Kidney glomerular epithelial cell (primary cell): ENCODE measurements at places on chromosomes 5 and 9.
A peak's percentile ranks its signal among the peaks of the same experiment; 100 is the strongest.

DNA sequence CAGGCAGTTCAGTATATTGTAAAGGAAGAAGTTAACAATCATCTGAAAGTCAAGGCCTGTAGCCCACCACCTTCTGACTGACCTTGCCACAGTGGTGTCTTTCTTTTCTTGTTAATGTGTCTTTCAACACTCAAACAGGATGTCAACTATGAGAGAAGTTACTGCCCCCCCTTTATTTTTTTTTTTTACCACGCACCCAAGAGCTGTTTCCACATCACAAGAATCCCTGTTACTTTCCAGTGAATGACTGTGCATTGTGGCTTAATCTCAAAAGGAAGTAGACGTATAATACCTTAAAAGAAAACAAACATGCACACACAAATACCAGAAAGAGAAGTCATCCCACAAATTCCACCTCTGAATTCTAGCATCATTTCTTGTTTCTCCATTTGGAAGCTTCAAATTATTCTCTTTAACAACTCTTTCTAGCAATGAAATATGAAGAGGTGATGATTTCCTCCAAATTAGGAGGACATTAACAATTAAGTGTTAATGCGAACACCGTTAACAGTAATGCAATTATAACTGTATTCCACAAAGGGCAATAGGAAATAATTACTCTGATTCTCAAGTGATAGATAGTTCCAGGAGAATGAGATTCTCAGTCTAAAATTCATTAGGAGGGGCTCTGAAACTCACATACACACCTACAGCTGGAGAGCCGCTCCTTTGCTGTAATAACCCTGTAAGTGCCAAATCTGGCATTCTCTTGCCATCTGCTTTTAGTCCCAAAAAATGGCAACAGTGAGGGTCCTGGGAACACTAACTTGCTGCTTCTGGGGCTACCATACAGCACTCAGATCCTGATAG, 201.0 kb downstream of the EFNA5 start:
- peak; percentile 97 for DNase-seq

- DNase-seq = no peak
Observed at GRCh38 chr5:173320259-173320658, 8.0 kb downstream of the STC2 start.

DNA sequence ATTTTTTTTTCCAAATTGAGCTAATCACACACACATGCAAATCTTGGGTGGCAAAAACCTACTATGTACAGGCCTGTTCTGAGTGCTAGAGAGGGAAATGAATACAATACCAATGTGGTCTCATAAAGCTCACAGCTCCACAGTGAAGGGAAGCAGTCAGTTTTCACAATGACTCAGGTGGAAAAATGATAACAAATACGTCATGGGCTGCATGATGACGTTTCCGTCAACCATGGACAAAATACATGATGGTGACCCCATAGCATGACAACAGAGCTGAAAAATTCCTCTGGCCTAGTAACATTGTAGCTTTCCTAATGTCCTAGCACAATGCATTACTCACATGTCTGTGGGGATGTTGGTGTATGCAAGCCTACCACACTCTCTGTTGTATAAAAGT, 252.5 kb downstream of the TRIM32 start:
- DNase-seq = no peak

DNA sequence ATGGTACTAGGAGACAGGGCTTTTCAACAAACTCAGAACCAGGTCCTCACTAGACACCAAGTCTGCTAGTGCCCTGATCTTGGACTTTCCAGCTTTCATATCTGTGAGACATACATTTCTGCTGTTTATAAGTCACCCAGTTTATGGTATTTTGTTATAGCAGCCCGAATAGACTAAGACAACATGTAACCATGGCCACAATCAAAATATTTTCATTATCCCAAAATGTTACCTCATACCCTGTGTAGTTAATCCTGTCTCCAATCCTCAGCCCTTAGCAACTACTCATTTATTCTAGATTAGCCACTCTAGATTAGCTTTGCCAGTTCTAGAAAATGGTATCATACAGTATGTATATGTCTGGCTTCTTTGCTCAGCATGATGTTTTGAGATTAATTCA, 6.3 kb upstream of the ATG10 start:
- no peak for DNase-seq

DNA sequence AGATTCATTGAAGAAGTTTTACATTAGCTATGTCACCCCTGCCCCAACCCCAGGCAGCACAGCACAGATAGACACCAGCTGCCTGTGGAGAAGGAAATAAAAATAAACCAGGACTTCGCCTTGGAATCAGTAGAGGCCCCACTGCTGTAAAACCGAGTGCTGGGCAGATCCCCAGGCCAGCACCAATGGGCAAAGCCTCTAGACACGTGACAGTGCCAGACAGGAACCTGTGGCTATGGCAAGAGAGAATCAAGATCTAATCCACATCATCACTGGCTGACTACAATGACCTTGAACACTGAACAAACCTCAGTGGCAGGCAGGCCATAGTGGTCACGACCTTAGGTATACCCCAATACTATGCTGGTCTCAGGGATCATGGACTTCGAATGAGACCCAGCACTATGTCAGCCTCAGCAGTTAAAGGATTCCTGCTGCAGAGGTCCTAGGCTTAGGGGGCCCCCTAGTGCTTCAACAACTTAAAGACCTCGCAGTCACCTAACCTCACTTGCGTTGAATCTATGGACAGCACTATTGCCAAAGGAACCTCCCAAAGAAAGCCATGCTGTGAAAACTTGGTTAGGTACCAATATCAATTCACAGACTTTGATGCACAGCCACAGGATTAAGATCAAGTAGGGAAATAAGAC, 2118.6 kb upstream of the C9orf72 start:
- no peak for DNase-seq

DNA sequence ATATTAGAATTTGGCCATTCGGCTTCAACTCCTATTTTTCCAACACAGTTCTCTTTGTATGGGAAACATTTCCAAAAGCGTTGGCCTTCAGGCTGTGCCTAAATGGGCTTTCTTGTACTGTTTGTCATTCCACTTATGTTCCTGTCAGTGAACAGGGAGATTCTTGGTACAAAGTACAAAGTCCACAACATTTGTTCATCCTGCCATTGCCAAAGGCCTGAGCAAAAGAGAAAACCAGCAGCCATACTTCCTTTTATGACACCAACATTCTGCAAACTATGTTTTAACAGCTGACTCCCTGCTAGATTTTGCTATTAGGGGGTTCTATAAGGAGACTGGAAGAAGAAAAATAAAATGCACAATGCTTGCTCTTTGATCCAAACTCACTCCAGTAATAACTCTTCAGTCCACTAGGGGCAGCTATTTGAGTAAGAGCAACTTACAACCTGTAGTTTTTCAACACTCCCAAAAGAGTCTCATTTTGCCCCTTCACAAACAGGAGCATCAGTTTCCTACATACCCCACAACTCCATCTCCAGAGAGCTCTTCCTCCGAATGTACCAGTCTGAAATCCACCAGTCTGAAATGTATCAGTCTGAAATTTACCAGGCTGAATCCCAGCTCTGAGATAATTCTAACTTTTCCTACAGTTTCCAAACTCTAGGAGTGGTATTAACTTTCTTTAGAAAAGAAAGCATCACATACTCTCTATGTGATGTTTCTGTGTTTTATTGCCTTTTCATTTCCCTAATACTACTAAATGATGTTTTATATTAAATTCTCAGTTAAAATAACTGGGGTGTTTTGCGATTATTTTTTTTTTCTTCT, 693.8 kb downstream of the DNAH5 start:
- peak; percentile 15 for DNase-seq

- no peak for DNase-seq
Observed at GRCh38 chr5:42621662-42622061, 135.0 kb upstream of the CCDC152 start.

DNA sequence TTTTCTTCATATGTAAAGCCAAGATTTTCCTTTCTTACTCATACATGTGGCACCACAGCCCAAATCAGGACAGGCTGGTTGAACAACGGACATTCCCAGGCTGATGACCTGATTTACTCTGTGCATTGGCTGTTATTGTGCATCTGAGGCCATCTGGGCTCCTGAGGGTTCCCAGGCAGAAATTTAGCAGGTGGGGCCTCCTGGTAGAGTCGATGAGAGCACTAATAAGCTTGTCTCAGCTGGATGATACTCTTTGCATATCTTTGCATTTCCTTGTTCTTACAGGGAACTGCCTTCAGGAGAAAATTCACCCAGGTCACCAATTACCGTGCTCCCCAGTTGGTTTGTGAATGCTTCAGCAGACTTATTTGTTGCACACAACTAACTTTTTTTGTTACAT, 605.1 kb downstream of the ELAVL2 start:
- DNase-seq = no peak

GRCh38 chr5:161975350-161975749, 92.2 kb upstream of the GABRG2 start:
- no peak for DNase-seq

GRCh38 chr5:138918686-138919085, 43.6 kb upstream of the LRRTM2 start:
- DNase-seq = no peak

- no peak for DNase-seq
Observed at GRCh38 chr9:35116539-35116897, 856 bp upstream of the ATOSB start.

- no peak for DNase-seq
Observed at GRCh38 chr5:123810746-123811340, 298.9 kb downstream of the CSNK1G3 start.

DNA sequence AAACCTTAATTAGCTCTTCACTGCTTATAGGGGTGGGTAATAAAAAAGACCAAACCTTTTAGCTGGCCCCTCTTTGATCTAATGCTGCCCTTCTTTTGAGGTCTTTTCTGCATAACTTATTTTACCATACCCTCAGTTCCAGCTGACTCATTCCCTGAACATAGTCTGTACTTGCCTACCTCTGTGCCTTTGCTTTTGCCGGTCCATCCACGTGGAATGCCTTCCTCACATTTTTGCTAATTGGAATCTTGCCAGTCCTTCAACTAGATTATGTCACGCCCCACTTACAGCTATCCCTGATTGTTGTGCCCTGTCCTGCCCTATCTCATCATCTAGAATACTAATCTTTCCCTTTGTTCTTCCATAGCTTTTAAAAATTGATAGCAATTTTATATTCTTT, 44.2 kb downstream of the FAF2 start:
- DNase-seq = peak; percentile 26

DNA sequence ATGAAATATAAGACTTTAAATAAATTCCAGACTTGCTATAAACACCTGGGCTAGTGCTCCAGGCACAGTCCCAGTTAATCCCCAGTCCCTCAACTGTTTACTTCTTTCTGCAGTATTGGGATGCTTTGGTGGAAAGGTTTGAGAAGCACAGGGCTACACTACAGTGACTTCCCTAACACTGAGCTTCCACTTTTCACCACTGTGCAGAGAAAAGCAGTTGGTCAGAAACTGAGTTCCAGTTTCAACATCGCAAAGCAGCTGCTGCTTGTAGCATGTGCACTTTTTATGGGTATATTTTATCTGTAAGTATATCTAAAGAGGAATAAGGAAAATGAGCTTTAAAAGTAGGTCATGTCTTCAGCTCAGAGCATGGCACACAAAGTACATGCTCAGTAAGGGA, 339.7 kb downstream of the NTRK2 start:
- DNase-seq = no peak

DNA sequence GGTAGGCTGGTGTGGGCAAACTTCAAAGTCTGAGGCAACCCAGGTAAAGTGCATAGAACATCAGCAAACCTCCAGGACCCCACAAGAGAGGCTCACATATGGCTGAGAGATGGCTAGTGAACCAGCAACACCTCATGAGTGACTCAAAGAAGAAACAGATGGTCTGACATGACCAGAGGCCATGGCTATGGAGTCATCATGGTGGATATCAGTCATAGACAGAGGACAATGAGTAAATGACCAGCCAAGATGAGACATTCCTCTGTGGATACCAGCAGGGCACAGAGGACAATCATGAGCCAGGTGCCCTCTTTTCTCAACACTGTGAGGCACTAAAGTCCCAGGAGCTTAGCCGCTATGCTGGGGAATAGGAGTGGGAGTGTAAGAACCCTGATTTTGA, 180.8 kb downstream of the RASEF start:
- peak; percentile 39 for DNase-seq
